ENCODE measurements at places on chromosomes 4 and X. TPM values are rescaled to one million over a fixed set of nuclear protein-coding genes. Genes with fewer than 3 reads are reported as not detected.

Gene SLITRK4
- 1.0 TPM for polyA plus RNA-seq

Gene USP27X
- 2.1 TPM for polyA plus RNA-seq

Gene GLOD5
- not detected for polyA plus RNA-seq

Gene GLRA3
- not detected for polyA plus RNA-seq

Gene KCNIP4
- polyA plus RNA-seq, result not detected

Gene TCEANC
- polyA plus RNA-seq, result 1.5 TPM

Gene BTK
- polyA plus RNA-seq, result 4.4 TPM

Gene CSAG3
- not detected for polyA plus RNA-seq

Gene NAT8L
- 0.05 TPM for polyA plus RNA-seq

Gene ADH1A
- polyA plus RNA-seq, result 1.6 TPM

Gene FAAH2
- polyA plus RNA-seq, result not detected

Measured in aorta (tissue), 5 donors.